ENCODE measurements at places on chromosomes 12 and 14. TPM values are rescaled to one million over a fixed set of nuclear protein-coding genes. Genes with fewer than 3 reads are reported as not detected.

Gene MLEC
- 76.7 TPM for polyA plus RNA-seq

Gene FAM181A
- polyA plus RNA-seq = not detected

Gene SLC5A8
- not detected for polyA plus RNA-seq

Gene PDE3A
- 0.10 TPM for polyA plus RNA-seq

Gene GPR132
- 0.14 TPM for polyA plus RNA-seq

Gene IFI27
- 1.4 TPM for polyA plus RNA-seq

Gene ST8SIA1
- 0.26 TPM for polyA plus RNA-seq

Gene RBP5
- 0.36 TPM for polyA plus RNA-seq

Gene ARG2
- 2.6 TPM for polyA plus RNA-seq

Gene INHBC
- polyA plus RNA-seq = not detected

Gene TUNAR
- polyA plus RNA-seq = not detected

DNA sequence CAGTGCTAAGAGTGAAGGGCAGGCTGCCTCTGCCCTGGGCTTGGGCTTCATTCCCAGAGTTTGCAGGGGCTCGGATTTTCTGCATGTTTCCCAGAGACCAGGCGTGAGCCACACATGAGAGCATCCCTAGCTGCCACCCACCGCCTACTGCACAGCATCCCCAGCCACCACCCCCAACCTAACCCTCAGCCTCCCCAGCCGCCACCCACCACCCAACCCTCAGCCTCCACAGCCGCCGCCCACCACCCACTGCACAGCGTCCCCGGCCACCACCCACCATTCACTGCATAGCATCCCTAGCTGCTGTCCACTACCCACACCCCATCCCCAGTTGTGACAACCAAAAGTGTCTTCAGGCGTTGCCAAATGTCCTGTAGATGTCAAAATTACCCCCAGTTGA, 22.6 kb downstream of the FGF6 start:
- no peak for DNase-seq

DNA sequence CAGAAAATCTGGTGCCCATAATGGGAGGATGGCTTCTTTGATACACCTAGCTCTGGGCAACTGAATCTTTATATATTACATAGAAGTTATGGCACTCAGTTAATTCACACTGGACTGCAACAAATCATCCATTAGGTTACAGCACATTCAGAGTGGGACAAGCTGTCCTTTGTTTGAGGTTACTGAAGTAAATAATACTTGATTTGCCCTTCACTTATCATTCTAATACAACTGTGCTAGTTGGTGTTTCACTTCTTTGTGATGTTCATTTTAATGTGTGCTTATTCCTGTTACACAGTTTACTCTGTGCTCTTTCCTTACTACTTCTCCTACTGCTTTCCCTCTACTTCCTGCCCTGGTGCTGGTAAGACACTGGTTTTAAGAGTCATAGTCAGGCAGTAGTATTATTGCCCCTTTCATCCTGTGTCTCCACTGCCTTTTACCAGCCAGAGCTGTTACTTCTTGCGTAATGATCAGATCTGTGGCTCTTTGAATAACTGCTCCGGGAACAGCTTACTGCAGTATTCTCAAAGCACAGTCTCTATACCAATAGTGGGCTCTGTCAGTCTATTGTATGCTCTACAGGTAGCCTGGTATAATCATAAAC, 36.4 kb upstream of the GXYLT1 start:
- no peak for DNase-seq

DNA sequence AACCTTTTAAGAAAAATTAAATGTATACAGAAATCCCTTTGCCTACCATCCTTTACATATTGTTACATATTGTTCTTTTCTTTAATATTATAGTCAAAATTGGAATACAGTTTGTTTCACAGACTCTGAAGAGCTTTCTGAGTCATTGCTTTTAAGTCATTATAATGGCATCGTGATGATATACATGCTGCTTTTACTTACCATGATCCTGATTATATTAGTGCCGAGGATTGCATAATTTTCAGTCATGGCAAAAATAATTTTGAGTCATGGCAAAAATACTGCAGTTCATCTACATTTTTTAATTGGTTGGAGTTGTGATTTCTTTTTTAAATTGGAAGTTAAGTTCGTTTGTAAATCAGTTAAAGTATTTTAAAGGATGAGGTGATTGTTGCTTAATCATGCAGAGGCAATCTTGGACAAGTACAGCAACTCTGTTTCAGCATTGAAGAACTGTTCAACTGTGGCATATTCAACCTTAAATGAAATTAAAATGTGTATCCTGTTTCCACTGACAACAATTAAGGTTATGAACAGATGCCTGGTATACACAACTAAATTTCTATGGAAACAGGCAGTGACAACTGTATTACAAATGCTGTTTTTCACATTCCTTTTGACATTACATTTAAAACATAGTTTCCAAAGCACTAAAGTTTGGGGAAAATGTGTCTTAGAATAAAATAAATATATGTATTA, 142.3 kb downstream of the PCNX1 start:
- DNase-seq = no peak

DNA sequence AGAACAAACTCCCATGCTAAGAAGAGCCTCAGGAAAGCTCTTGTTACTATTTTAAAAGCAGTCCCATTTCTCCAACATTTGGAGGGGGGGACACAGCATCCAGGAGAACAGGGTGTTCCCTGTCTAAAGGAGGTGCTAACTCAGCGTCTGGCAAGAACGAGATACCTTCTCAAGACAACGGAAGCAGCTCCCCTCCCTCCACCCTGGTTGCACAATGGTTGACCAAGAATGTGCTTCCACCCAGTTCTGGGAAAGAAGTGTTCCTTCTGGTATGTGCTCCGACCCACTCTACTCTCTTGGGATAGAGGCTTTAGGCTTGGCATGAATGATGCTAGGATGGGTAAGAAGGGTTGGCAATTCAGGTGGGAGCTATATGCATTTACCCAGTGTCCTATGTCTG, 1.5 kb upstream of the KRT6A start:
- DNase-seq = no peak

DNA sequence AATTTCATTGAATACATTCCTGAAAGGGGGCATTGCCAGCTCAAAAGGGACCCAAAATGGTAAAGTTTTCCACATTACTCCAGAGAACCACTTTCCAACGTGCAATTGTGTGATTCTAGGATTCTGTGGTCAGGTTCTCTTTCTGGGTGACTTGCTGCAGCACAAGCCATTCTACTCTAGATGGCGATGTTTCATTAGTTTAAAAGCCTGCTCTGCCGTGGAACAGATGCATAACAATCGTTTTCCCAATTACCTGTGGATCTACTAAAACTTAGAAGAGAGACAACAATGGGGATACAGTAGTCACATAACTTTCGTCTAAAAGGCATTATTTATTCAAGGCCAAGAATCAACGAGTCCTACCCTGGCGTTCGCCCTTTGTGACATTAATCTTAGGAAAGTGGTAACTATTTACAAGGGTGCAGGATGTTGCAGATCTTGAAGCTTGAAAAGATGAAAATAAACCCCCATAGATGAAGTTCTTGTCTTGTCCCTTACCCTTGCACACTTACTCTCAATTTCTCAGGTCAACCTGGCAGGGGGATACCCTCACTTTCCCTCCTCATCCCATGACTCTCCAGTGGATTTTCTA, 400.9 kb downstream of the SNAPC1 start:
- no peak for DNase-seq

DNA sequence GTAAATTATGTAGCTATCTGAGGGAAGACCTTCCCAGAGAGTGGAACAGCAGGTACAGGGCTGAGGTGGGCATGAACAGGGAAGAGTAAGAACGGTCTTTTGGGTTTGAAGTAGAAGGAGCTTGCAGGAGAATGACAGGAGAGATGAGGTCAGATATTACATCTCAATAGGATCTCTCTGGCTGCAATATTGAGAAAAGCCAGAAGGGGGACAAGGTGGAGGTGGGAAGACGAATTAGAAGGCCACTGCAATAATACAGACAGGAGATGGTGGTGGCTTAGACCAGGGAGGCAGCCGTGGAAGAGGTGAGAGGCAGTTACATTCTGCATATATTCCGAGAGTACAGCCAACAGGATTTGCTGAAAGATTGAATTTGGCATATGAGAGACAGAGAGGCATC, 310.2 kb downstream of the APAF1 start:
- DNase-seq = no peak

DNA sequence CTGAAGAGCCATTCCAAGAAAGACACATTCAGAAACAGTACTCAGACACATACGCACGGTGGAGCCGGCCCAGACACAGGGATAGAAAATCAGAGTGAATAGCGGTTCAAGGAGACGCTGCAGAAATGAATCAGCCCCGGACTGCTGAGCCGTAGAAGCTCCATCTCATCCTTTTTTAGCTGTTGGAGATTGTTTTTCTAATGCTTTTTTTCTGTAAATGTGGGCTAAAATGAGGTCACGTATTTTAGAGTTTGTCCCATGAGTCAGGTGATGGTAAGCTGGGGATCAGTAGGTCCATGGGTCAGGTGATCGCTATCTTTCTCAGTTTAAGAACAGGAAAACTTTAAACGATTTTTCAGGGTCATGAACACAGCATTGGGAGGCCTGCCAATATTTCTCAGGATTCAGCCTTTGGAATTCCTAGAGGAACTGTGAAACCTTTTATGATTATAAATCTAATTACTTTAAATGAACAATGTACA, 202.4 kb downstream of the ITPR2 start:
- DNase-seq = peak; percentile 49

DNA sequence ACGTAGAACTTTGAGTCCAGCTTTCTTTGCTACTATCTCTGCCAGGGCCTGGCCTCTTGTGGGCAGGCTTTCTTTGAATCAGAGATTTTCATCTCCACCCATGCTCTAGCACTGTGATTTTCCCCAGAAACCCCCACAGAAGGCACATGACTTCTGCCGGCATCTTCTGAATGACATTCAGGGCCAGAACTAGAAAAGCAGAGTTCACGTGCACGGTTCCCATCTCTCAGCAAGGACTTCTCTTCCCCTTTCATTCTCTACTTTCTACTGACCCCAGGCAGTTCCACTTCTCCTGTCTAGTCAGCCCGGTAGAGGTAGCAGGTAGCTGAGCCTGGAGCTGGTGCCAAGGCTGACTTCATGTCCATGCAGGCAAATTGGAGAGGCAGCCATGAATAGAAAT, 26.9 kb downstream of the BATF start:
- no peak for DNase-seq

- DNase-seq = no peak
Observed at GRCh38 chr12:73361864-73362230, 1089.7 kb downstream of the TRHDE start.

GRCh38 chr12:67271976-67272375, 2.8 kb downstream of the CAND1 start:
- DNase-seq = no peak

GRCh38 chr12:9122091-9122609, 6.4 kb upstream of the A2M start:
- no peak for DNase-seq

DNA sequence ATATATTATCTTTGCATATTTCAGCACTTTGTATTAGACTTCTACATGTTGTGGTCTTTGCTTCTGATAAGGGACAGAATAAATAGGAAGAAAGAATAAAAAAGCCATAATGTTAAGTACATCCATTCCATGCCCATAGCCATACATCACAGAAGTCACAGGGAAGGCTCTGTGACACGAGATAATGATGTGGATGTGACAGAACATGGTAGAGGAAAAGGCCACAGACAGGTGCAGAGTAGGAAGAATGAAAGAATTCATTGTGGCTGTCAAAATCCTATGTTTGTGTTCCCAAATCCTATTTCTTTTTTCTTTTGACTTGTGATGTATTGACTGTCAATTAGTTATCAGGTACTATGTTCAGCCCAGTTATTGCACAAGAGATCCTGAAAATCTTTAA, 38.4 kb downstream of the BICD1 start:
- DNase-seq = no peak

DNA sequence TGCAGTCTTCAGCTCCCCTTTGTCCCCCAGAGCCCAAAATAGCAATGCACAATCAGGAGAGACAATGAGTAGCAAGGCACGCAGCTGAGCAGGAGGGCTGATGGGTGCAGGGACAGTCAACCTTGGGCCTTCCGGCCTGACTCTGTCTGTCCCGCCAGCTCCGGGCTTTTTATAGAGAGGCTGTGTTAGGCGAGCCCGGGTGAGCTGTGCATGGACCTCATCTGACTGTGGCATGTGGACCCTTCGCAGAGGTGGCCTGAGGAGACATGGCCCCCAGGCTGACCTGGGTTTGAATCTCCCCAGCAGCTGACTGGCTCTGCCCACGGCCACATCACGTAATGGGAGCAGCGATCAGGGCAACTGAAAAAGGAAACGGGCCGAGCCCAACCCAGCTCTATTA, 177.9 kb downstream of the TSPAN9 start:
- DNase-seq = no peak

GRCh38 chr12:13101821-13102375, 1.6 kb downstream of the GSG1 start:
- no peak for DNase-seq

DNA sequence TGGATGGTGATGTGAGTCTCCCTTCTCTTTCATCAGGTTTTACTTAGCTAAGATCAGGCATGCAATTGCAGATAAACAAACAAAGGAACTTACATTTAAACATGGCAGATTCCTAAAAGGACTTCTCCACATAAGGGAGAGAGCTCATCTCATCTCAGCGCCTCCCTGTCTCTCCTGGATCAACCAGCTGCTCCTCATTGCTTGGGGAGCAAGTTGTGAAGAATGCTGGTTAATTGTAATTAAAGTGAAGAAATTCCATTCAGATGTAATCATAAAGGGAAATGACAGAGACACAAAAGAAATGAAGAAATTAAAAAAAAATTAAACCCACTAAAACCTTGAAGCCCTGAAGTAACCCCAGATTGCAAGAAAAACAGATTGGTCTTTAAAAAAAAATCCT, 104.4 kb upstream of the DIO2 start:
- DNase-seq = no peak

- DNase-seq = no peak
Observed at GRCh38 chr14:96754845-96755184, 42.4 kb upstream of the VRK1 start.

DNA sequence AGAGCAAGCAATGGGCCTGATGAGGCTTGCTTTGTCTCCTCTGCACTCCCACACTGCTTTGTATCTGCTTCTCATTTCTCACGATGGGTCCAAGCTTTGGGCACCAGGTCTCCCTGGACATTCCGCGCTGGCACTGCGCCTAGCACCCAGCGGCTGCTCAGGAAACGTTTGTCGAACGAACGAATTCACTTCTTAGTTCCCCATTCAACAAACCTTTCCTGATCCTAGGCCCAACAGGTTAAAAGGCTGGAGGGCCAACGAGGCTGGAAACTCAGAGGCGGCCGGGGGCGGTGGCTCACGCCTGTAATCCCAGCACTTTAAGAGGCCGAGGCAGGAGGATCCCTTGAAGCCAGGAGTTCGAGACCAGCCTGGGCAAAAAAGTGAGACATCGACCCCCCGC, 1.0 kb upstream of the GLRX5 start:
- DNase-seq = no peak

DNA sequence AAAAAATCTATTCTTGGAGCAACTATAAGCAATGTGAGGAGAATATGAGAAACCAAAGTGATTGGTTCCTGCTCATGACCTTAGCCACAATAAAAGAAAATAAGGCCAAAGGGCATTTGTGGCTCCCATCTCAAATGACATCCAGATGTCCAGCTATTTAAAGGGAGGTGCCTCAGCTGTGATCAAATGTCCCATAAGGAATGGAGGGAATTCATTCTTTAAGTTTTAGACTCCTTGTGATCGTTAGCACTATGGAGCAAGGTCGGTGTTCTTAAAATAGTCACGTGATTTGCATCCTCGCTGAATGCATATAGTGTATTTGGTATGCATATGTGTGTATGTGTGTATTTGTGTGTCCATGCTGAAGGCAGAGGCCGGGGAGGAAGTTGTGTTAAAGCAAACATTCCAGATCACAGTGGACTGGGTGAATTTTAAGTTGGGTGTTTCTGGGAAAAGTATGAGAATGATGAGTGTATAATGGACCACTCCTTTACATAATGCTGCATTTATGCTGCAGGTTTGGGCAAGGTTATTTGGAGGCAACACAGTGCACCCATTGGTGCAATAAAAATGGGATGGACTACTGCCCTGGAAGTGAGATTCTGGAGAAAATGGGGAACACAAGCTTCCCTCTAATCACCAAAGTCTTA, 5.6 kb upstream of the E2F7 start:
- DNase-seq = no peak

All from AG04450 (cell line).